Activated T-cell treated with anti-CD3 and anti-CD28 coated beads, Interleukin-2, amount 50 U/mL, for 72 hours (primary cell): ENCODE measurements at places on chromosomes 3 and 15.
A peak's percentile ranks its signal among the peaks of the same experiment; 100 is the strongest.

- DNase-seq: no peak
Measured at GRCh38 chr3:126180477-126181397, at the start of gene ALDH1L1. Gene ALDH1L1 (minus strand): TSS chr3:126180586. CDS start chr3:126160979, 19,607 bp downstream.

DNA sequence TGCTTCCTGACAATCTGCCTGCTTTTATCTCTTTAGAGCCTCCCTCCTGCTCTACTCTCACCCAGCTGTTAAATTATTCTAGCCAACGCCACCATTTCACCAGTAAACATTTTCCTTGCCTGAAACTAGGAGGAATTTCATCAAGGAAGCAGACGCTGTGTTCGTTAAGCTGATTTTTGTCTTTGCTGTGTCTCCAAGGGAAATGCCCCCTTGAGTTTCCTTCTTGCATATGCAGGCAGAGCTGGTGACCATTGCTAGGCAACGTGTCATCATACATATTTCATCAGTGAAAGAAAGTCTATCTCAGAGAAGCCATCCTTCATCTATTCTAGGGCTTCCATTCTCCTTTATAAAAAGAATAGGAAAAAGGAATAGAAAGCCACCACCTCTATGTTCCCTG, 87.0 kb upstream of the ST8SIA2 start:
- no peak for DNase-seq

DNA sequence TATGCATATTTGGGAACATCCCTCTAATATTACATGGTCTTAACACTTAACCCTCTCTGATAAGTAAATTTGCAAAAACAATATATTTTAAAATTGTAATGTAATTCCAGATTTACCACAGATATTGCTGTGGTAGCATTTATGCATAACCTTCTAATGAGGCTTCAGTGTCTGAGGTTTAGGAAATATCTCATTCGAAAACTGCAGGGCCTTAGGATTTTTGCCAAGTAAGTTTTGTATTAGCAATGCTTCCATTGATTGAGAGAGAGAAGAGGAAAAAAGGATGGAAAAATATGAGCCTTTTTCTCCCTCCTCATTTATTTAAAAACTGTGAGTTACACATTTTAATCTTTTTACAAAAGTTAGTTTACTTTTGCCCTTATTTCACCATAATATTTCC, 294.6 kb downstream of the EPHA3 start:
- DNase-seq: no peak

DNA sequence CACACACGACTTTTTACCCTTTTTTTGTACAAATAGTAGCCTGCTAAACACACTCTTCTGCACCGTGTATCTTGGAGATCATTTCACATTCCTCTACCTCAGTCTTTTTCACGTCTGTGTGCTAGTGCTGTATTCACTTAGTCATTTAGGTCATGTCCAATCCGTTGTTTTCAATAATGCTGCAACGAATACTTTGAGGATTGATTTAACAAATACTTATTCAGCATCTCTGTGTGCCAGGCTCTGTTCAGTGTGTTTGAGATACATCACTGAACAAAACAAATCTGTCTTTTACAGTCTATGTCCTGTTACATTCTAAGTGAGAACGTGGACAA, 882 bp downstream of the JMJD7 start:
- no peak for DNase-seq

DNA sequence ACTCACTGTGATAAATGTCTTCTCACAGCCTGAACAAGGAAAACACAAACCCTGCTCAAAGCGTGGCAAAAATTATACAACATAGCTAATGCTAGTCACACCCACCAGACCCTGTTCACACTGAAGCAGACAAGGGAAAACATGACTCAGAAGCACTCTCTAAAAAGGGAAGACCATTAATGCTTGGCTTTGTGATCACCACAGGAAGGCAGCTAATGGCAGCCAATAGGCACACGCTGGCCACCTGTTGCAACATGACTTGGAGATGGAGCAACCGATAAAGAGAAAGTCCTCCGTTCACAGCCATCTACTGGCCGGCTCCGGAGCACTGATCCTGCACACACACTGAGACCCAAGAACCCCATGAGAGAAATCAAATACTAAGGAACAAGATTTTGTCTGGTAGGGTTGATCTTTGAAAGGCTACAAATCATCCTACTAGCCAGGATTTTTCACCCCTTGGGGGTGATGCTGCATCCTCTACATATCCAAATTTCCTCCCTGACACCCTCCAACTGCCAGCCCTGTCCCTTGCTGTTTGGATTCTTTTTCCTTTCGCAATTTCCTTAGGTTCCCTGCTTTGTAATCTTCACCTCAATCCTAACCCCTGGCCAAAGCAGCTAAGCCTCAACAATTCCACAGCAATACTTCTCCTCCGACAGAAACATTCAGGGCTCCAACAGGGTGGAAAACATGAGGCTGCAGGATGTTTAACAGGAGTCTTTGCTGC, 3.2 kb downstream of the ZXDC start:
- no peak for DNase-seq

DNA sequence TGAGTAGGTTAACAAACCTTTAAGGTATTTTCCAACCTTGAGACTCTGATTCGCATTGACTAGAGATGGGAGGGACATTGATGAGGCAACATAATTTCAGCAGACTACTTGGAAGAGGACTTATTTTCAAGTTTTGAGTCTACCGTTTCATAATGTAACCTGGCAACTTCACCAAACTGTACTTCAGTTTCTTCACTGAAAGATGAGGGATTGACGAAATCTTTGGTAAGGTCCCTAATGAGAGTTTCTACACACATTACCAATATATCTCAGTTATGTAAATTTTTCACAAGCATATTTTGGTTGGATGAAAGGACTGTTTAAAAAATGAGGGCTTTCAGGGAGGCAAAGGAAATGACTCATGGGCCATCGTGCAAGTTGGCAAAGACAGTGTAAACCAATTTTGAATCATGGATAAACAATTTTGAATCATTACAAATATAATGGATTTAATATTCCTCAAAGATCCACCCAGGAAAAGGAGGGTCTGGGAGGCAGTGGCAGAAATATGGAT, 28.7 kb upstream of the SEMA6D start:
- DNase-seq: no peak

- no peak for DNase-seq
Measured at GRCh38 chr3:126851934-126852333, 131.0 kb upstream of the PLXNA1 start.

DNA sequence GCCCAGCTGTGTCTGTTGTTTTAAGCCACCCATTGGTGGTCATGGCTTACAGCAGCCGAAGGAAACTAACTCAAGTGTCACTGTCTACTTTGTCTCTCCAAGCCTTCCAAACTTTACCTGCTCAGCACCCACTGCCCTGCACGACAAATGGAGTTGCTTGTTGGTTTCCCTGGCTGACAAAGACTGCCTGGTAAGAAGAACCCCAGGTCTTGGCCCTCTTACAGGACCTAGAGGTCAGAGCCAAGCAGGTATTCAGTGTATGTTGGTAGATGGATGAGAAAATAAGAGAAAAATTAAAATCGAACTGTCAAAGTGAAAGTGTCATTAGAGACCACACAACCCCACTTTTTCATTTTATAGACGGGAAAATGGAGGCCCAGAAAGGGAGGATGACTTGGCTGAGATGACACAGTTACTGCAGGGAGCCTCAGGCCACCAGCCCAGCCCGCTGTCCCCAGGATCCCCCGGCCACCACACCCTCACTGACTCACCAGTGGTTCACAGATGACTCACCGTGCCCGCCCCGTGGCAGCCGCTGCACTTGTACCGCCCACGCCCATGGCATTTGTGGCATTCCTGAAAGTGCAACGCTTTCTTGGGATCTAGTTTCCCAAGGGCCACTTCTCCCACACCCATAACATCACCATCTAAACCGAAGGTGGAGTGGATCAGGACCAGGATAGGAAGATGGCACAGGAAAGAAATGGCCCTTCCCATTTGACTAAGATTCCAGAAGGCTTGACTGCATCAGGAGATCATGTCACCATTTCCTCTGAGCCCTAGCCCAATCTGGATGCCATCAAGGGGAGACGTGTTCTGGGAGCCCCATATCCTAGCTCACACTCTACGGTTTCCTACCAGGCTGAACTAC, 15.2 kb downstream of the SSUH2 start:
- DNase-seq: peak; percentile 32

- DNase-seq: no peak
Measured at GRCh38 chr3:58484722-58485069, 7.2 kb upstream of the KCTD6 start.

DNA sequence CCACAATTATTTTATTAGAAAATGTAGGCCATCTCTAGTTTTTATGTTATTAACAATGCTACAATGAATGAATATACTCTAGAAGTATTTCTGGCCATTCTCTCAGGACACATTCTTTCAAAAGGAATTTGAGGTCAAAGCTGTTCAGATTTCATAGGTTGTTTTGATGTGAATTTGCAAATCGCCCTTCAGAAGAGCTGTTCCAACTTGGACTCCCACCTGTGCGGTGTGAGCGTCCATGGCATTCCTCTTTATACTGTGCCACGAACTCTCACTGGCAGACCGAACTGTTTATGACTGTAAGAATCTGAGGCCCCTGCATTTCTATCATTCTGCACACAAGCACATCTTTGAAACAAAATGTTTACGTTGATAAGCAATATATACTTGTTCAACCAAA, 18.6 kb upstream of the SLC24A5 start:
- no peak for DNase-seq

- peak; percentile 70 for DNase-seq
Measured at GRCh38 chr15:89361451-89362202, 27.0 kb upstream of the POLG start.

DNA sequence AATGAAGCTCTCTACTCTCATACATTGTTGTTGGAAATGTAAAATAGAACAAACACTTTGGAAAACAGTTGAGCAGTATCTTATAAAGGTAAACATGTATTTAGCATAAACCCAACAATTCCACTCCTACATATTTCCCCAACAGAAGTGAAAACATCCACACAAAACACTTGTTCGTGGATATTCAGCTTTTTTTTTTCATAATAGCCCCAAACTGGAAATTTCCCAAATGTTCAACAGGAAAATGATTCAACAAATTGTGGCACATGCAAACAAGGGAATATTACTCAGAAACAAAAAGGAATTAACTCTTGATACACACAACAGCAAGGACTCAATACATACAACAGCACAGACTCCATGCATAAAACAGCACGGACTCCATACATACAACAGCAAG, 28.5 kb downstream of the RFTN1 start:
- DNase-seq: no peak

- peak; percentile 51 for DNase-seq
Measured at GRCh38 chr15:38440353-38441129, 13.4 kb upstream of the FAM98B start.

DNA sequence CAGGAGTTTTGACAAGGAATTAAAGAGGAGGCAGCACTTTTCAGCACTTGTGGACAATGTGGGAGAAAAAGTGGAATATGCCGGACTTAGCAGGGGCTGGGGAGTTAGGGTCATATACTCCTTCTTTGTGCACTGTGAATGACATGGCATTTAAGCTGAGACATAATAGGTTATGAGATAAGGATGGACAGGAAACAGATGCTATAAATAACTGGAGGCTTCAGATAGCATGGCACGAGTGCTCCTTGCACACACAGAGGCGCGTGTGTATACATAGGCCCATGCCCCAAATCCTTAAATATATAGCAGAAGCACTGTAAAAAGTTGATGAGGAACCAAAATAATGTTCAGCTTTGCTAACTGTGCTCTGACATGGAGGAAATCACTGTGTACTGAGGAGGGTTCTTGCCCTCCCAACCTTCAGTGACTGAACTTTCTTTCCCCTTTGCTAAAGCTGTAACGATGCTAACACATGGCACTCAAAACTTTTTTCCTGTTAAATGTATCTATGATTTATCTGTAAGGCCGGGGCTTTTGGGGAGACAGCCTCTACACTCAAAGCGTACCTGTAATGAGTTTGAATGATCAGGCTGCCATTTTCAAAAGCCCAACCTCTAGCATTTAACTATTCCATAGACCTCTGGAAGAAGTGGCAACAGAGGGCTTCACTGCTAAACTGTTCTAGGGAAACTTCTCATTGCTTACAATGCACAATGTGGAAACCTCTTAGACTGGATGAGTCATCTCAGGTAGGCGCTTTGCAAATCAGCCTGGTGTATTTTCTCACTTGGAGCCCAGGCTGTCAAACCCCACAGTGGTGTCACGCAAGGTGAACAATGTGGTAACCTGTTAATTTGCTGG, 784.6 kb downstream of the NR2F2 start:
- no peak for DNase-seq

DNA sequence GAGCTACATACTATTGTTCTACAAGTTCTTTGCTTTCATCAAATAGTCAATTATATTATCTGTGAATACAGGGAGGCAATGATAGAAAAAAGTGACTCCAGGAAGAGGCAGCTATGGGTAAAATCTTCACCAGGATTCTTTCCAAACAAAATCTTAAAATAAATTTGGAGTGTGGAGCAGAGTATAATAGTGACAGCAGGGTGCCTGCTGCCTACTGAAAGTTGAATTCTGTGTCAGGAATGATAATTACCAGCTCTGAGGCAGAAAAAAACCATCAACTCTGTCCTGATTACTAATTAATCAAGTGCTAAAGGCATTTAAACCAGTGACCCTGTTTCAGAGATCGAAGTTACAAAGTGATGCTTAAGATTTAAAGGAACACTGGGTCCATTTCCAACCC, 148.0 kb downstream of the DIPK2A start:
- no peak for DNase-seq

DNA sequence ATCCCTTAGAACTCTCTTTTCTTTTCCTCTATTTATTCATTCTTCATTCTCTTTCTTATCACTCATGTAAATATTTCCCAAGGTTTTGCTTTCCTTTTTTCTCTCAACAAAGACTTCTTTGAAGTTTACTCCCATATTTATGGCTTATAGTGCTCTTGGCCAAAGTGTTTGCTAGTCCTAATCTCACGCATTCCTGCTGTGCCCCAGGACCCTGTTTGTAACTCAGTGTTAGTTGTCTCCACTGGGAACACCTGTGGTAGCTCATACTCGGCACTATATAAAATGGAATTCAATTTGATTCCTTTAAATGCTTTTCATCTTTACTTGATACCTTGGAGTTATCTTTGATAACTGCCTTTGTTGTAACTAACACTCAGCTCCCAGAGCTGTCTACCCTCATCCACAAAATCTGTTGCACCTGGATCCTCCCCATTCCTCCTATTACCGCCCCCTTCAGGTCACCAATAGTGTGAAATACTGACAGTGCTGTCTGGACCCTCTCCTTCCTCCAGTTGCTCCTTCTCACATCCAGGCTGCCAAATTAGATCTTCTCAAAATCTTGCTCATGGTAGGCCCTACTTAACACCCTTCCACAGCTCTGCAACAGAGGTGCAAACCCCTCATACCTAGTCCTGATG, 76.8 kb downstream of the TIGIT start:
- DNase-seq: no peak

DNA sequence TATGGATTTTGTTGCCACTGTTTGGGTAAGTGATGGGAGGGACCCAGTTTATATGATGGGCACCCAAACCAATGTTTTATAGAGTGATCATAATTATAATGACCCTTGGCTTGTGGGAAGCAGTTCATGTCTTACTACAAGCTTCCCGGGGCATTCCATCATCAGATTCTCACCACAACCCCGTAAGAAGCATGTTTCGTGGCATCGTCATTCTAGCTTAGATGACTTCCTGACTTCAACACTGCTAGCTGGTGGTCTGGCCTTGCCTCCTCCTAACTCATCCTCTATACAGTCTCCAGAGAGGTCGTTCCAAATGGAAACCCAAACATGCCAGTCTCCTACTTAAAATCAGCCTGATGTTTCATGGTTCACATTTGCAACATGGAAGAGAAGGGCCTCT, 226.9 kb downstream of the ADAMTS9 start:
- no peak for DNase-seq
